ENCODE measurements at places on chromosomes 3 and 15.

GRCh38 chr3:187165144-187165543 is 25.8 kb upstream of the RPL39L start:
- H3K4me1 ChIP-seq, result no peaks in the 10 kb centered on the region
- H3K4me3 ChIP-seq, result no peak overlapping the region
- no peak overlapping the region for H3K27ac ChIP-seq
- H3K36me3 ChIP-seq, result no peaks in the 10 kb centered on the region
- H3K27me3 ChIP-seq, result no peaks in the 10 kb centered on the region

GRCh38 chr3:70811880-70812279 is 499.4 kb upstream of the MDFIC2 start:
- DNase-seq, result no peak
- no peaks in the 10 kb centered on the region for H3K27me3 ChIP-seq
- H3K36me3 ChIP-seq, result no peaks in the 10 kb centered on the region
- no peak overlapping the region for H3K27ac ChIP-seq
- no peaks in the 10 kb centered on the region for H3K4me1 ChIP-seq
- no peak overlapping the region for H3K4me3 ChIP-seq

- H3K27ac ChIP-seq, result no peak overlapping the region
- DNase-seq, result no peak
- H3K4me1 ChIP-seq, result peaks cover 12% of the 10 kb centered on the region
Measured at GRCh38 chr3:185313693-185314246, 49.2 kb upstream of the MAP3K13 start.

- H3K4me1 ChIP-seq, result peaks cover 22% of the 10 kb centered on the region
- no peaks in the 10 kb centered on the region for H3K27me3 ChIP-seq
- no peak for DNase-seq
- peaks cover 6% of the 10 kb centered on the region for H3K36me3 ChIP-seq
- no peak overlapping the region for H3K27ac ChIP-seq
Measured at GRCh38 chr3:127743351-127744252, 70.8 kb downstream of the ABTB1 start.

GRCh38 chr3:184812662-184813042 is 686 bp downstream of the VPS8 start:
- DNase-seq, result peak; percentile 53
- H3K4me3 ChIP-seq, result peak overlapping the region; percentile 77
- no peaks in the 10 kb centered on the region for H3K36me3 ChIP-seq
- peaks cover 17% of the 10 kb centered on the region for H3K4me1 ChIP-seq
- H3K27ac ChIP-seq, result peak overlapping the region; percentile 88

DNA sequence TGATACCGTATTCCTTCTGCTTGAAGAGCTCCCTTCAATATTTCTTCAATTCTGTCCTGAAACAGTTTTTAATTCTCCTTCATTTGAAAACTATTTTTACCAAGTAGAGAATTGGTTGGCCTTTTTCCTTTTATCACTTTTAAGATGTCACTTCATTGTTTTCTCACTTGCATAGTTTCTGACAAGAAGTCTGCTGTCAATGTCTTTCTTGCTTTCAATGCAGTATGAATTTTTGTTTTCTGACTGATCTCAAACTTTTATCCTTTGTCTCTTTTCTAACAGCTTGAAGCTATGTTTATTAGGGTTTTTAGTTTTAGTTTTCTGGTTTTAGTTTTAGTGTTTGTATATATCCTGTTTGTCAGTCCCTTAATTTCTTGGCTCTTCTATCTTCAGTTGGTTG is 364.8 kb upstream of the TPRG1 start:
- no peak overlapping the region for H3K27ac ChIP-seq
- DNase-seq, result no peak
- no peaks in the 10 kb centered on the region for H3K27me3 ChIP-seq
- H3K4me3 ChIP-seq, result no peak overlapping the region
- no peaks in the 10 kb centered on the region for H3K36me3 ChIP-seq

GRCh38 chr3:5002174-5002870 is 23.1 kb downstream of the BHLHE40 start:
- no peaks in the 10 kb centered on the region for H3K4me1 ChIP-seq
- H3K36me3 ChIP-seq, result no peaks in the 10 kb centered on the region
- H3K27me3 ChIP-seq, result no peaks in the 10 kb centered on the region
- no peak for DNase-seq
- H3K27ac ChIP-seq, result no peak overlapping the region

- H3K36me3 ChIP-seq, result no peaks in the 10 kb centered on the region
- no peaks in the 10 kb centered on the region for H3K4me1 ChIP-seq
- no peak overlapping the region for H3K27ac ChIP-seq
- DNase-seq, result no peak
Measured at GRCh38 chr3:131729643-131730017, 226.9 kb upstream of the MRPL3 start.

DNA sequence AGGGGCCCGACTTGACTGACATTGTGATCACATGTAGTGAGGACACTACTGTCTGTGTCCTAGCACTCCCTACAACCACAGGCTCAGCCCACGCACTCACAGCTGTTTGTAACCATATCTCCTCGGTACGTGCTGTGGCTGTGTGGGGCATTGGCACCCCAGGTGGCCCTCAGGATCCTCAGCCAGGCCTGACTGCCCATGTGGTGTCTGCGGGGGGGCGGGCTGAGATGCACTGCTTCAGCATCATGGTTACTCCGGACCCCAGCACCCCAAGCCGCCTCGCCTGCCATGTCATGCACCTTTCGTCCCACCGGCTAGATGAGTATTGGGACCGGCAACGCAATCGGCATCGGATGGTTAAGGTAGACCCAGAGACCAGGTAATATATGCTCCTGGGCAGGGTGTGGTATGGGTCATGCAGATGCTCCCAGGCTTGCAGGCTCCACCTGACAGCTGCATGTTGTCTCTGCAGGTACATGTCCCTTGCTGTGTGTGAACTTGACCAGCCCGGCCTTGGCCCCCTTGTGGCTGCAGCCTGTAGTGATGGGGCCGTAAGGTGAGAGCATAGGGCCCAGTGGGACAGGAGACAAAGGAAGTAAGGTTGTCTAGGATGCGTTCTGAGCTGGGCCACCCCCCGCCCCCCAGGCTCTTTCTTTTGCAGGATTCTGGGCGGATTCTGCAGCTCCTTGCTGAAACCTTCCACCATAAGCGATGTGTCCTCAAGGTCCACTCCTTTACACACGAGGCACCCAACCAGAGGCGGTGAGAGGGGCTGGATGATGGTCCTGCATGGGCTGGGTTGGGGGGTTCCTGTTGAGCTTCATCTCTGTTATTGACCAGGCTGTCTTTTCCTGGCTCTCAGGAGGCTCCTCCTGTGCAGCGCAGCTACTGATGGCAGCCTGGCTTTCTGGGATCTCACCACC is 4.4 kb downstream of the DALRD3 start:
- DNase-seq, result peak; percentile 72
- peaks cover 13% of the 10 kb centered on the region for H3K4me1 ChIP-seq
- no peaks in the 10 kb centered on the region for H3K27me3 ChIP-seq
- H3K27ac ChIP-seq, result no peak overlapping the region
- H3K36me3 ChIP-seq, result peaks cover 11% of the 10 kb centered on the region

DNA sequence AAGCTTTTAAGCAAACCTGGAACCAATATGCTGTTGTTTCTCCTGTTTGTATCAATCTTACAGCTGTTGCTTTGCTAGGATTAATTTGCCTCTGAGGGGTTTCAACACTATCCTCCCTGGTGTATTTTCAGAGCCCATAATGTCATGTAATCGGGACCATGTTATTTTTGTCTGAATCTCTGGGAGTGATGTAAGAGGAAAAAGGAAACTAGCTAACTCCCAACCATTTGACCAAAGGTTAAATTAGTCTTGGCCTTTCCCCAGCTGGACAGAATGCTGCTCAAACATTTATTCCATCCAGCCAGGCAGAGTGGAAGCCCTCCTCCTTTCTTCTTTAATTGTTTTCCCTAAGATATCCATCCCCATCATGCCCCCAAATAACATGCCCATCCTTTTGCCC is 142.2 kb downstream of the ALDH1A2 start:
- H3K4me3 ChIP-seq, result no peak overlapping the region
- peak overlapping the region; percentile 74 for H3K27ac ChIP-seq
- DNase-seq, result no peak
- H3K27me3 ChIP-seq, result no peaks in the 10 kb centered on the region
- H3K36me3 ChIP-seq, result no peaks in the 10 kb centered on the region

DNA sequence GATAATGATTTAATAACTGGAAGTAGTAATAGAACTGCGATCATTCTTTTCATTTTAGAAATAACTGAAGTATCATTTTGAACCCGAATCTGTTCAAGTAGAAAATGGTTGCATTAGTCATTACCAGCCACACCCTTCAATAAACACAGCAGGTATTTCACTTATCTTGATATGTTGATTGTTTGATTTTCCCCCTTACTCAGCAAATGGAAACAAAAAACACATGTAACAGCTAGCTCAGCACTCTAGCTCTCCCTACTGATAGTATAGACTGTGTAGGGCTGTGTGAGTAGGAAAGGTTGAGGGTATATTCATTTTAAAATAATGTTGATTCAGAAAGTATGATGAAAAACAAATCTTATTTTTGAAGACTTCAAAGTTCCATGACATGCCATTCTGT is 1.1 kb upstream of the GPR149 start:
- H3K4me3 ChIP-seq, result no peak overlapping the region
- no peak overlapping the region for H3K27ac ChIP-seq
- no peak for DNase-seq
- H3K4me1 ChIP-seq, result peaks cover 15% of the 10 kb centered on the region
- H3K27me3 ChIP-seq, result peaks cover 12% of the 10 kb centered on the region
- H3K36me3 ChIP-seq, result no peaks in the 10 kb centered on the region

DNA sequence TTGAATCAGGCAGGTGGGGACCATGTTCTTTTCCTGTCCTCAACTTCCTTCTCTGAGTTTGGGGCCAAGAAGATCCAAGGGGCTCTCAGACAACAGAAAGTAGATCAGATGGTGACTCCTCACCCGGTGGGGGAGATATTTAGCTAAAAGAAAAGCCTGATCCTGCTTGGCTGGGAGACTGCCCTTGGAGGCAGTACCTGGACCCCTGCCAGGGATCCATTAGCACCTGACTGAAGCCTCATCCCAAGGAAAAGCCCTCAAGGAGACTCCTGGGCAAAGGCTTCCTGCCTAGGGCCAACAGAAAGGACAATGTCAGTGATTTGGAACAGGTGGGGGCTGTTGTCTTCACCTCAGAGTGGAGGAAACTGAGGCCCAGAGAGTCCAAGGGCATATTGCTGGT is 33.5 kb upstream of the HHATL start:
- H3K4me3 ChIP-seq, result no peak overlapping the region
- DNase-seq, result no peak

DNA sequence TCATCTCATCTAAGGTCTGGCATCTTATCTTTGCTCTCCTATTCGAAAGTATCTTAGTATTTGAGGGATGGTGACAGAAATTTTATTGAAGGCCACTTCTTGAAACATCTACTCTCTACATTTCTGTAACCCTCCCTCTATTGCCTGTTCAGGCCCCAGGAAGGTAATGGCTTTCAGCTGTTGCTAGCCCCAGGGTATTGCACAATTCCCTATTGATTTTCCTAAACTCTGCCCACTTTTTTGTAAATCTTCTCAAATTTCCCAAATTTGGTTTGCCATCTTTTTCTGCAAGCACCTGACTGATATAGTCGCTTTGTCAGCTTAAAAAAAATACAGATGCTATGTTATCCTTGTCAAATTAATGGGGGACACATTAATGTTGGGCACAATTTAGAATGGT is 242.1 kb downstream of the RAP2B start:
- no peak overlapping the region for H3K27ac ChIP-seq
- H3K36me3 ChIP-seq, result no peaks in the 10 kb centered on the region
- peaks cover 12% of the 10 kb centered on the region for H3K4me1 ChIP-seq

GRCh38 chr15:57784081-57784511 is 77.6 kb downstream of the POLR2M start:
- peaks cover 2% of the 10 kb centered on the region for H3K4me1 ChIP-seq
- H3K27ac ChIP-seq, result no peak overlapping the region
- no peaks in the 10 kb centered on the region for H3K27me3 ChIP-seq
- no peak overlapping the region for H3K4me3 ChIP-seq
- H3K36me3 ChIP-seq, result no peaks in the 10 kb centered on the region

- H3K27me3 ChIP-seq, result no peaks in the 10 kb centered on the region
- DNase-seq, result no peak
- no peaks in the 10 kb centered on the region for H3K36me3 ChIP-seq
- H3K4me3 ChIP-seq, result no peak overlapping the region
- no peak overlapping the region for H3K27ac ChIP-seq
Measured at GRCh38 chr3:128329491-128330213, 137.0 kb downstream of the DNAJB8 start.

DNA sequence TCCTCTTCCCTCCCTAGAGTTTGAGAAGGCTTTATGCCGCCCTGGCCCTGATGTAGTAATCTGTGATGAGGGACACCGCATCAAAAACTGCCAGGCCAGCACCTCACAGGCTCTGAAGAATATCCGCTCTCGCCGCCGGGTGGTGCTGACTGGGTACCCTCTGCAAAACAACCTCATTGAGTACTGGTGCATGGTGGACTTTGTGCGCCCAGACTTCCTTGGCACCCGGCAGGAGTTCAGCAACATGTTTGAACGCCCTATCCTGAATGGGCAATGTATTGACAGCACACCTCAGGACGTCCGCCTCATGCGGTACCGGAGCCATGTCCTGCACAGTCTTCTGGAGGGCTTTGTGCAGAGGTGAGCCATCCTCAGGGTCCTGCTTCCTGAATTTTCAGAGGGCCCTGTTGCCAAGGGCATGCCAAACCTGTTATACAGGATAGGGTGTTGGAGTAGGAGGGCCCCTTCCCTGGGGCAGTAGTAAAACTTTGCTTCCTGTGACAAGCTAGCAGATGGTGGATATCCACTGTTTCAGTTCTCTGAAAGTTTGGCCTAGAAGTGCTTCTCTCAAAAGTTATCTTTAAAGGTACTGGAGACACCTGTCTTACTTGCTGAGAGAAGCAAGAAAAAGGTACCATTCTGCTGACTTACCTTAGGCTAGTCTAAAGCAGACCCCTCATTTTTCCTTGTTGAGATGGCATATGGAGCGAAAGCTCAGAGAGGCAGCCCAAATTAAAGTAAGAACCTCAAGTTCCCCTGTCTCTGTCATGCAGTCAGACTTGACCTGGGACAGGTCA is 33.7 kb upstream of the TEX264 start:
- no peak overlapping the region for H3K27ac ChIP-seq
- no peak overlapping the region for H3K4me3 ChIP-seq
- H3K36me3 ChIP-seq, result peaks cover 47% of the 10 kb centered on the region
- H3K4me1 ChIP-seq, result no peaks in the 10 kb centered on the region

GRCh38 chr3:38396239-38396638 is 49.7 kb downstream of the XYLB start:
- DNase-seq, result no peak
- H3K27ac ChIP-seq, result no peak overlapping the region
- no peaks in the 10 kb centered on the region for H3K27me3 ChIP-seq
- no peaks in the 10 kb centered on the region for H3K36me3 ChIP-seq

DNA sequence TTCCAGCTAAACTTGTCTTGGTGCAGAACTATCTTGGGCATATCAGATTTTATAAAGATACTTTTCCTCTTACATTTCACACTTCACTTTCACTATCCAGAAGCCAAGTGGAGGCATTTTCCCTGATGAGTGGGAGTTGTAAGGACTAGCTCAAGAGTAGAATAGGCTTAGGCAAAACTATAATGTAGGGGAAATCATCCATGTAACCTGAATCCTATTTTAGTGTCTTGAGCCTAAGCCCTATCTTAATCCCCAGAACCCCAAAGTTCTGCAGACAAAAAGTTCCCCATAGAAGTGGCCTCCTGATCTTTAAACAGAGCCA is 42.2 kb upstream of the CD47 start:
- no peaks in the 10 kb centered on the region for H3K36me3 ChIP-seq
- DNase-seq, result no peak
- H3K4me3 ChIP-seq, result no peak overlapping the region
- H3K27ac ChIP-seq, result peak overlapping the region; percentile 53

- H3K27ac ChIP-seq, result peak overlapping the region; percentile 20
- H3K4me3 ChIP-seq, result no peak overlapping the region
- no peak for DNase-seq
- peaks cover 4% of the 10 kb centered on the region for H3K36me3 ChIP-seq
- peaks cover 8% of the 10 kb centered on the region for H3K4me1 ChIP-seq
- no peaks in the 10 kb centered on the region for H3K27me3 ChIP-seq
Measured at GRCh38 chr3:134145183-134145582, 105.5 kb downstream of the RYK start.

Data from upper lobe of left lung (tissue), 6 donors.